ENCODE measurements at places on chromosomes 2 and 18.

- DNase-seq, result no peak
Measured at GRCh38 chr2:45002686-45003085, 6.6 kb downstream of the SIX2 start.

DNA sequence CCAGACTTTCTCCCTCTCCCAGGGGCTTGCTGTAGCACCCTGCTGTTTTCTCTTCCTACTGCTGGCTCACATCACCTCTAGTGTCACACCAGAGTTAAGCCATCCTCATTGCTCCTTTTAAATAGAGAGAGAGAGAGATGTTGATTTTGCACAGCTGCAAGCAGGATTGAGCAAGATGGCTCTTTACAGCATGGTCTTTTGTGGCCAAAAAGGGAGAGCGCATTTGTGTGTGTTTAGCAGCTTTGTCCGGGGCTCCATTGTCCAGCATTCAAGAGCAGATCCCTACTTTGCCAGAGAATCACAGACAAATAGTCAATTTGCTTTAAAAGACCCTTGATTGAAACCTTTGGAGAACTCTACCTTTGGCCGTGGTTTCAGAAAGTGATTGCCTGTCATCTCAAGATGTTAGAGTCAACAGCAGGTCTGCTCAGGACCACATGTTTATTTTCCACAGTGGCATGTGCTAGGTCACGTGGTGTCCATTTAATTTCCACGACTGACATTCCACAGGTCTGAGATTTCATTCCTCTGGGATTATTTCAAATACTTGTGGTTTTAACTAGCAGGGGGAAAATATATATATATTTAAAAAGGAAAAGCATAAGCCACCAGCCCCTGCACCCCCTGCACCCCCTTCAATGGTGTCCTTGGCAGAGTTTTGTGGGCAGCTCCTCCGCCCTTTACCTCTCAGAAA, 359.9 kb upstream of the SLC14A2 start:
- DNase-seq, result no peak

GRCh38 chr2:152542995-152543481, 174.2 kb downstream of the PRPF40A start:
- DNase-seq, result no peak

GRCh38 chr2:23065936-23066335, 319.0 kb upstream of the KLHL29 start:
- no peak for DNase-seq

DNA sequence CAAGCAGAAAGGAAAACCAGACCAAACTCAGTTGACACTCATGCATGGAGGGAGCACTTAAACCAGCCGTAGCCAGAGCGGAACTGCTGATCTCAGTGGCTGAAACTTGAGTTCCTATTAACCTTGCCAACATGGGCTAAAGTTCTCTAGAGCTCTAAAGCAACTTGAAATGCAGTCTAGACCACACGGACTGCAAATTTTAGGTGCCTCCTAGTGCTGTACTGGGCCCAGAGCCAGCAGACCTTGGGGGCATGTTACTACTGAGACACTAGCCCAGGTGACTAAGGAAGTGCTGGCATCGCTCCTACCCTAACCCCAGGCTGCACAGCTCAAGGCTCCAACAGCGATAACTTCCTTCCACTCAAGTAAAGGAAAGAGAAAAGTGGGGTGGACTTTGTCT, 236.5 kb downstream of the AKAIN1 start:
- no peak for DNase-seq

DNA sequence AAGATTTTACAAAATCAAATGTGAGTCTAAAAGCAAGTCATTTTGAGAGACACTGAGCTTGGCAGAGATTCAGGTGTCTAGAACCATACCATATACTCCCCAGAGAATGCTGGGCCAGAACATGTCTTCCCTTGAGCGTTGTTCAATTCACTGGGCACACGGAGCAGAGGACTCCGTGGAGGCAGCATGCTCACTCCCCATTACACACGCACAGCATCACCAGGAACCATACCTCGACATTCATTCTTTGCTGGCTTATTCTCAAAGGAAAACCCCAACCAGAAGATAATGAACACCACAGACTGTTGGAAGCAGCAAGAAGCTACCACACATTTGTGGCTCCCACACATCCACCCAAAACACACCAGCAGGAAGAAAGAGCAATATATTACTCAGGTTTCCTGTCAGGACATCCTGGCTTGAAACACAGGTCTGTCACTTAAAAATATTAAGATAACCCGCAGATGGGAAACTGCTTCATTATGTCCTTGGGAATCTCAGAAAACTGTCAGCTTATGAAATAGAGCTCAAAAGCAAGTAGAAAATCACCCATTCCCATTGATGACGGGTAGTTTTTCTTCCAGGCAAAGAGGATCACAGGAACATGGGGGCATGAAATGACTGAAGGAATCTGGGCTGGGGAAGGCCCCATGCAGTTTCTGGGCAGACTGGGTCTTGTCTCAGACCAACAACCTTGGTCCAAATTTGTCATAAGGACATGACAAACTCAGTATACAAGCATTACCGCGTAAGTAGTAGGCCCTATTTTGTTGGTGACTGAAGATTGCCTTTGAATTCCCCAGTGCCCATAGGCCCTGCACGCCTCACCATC, 46.4 kb downstream of the PCBP1 start:
- no peak for DNase-seq

DNA sequence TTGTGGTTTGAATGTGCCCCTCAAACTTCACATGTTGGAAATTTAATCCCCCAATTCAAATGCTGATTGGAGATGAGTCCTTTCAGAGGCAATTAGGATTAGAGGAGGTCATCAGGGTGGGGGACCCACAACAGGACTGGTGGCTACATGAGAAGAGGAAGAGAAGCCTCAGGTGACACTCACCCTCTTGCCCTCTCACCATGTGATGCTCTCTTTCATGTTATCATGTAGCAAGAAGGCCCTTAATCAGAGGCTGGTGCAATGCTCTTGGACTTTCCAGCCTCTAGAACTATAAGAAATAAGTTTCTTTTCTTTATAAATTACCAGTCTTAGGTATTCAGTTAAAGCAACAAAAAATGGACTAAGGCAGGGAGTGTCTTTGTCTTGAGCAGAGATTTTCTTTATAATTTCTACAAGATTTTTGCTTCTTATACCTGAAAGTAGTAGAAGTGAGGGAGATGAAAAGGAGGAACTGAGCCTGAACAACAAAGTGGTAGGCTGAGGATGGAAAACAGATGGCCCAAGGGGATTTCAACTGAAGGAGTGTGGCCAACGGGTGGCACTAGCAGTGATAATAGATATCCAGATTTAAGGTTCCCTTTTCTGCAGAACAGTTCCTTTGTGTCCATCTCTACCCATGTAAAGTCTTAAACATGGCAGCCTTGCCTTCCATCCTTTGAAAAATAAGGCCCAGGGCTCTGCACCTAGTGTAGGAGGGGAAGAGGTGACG, 49.2 kb upstream of the TGIF1 start:
- DNase-seq, result no peak

GRCh38 chr2:47259829-47260228, 104.7 kb upstream of the STPG4 start:
- DNase-seq, result no peak

GRCh38 chr2:240584486-240585031, 2.0 kb upstream of the CAPN10 start:
- no peak for DNase-seq

- DNase-seq, result no peak
Measured at GRCh38 chr2:162731917-162732804, 106.4 kb downstream of the KCNH7 start.

DNA sequence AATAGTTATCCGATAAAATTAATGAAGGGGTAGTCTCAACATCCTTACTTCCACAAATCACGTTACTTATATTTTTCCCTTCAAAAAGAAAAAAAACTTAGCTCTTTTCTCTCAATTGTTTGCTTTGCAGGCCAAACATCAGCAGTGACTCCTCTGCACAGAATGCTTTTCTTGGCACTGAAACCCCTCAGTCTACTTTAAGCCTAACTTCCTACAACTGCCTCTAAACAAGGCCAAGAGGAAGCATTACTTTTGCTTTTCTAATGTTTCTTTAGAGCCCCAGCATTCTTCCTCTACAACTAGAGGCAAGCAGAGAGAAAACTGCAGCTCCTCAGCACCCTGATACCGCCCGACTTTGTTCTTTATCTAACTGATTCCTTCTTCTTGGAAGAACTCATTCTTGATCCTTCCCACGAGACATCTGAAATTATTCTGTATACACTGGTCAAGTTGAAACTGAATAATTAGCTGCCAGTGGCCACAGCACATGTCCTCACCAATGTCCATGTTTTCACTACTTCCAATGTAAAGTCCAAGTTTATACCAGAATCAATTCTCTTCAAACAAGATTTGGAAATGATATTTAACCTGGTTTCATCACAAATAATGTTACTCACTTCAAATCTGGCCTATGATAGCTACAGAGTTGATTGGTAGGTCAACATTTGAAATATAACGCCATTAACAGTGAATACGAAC, 55.3 kb downstream of the DTNB start:
- DNase-seq, result no peak

- DNase-seq, result no peak
Measured at GRCh38 chr2:126172631-126173184, 483.2 kb upstream of the GYPC start.

- DNase-seq, result no peak
Measured at GRCh38 chr2:85804583-85804982, 50.8 kb downstream of the ATOH8 start.

- no peak for DNase-seq
Measured at GRCh38 chr2:230209422-230210051, 10.2 kb downstream of the SP110 start.

- DNase-seq, result no peak
Measured at GRCh38 chr18:36728345-36728744, 100.5 kb downstream of the TPGS2 start.

DNA sequence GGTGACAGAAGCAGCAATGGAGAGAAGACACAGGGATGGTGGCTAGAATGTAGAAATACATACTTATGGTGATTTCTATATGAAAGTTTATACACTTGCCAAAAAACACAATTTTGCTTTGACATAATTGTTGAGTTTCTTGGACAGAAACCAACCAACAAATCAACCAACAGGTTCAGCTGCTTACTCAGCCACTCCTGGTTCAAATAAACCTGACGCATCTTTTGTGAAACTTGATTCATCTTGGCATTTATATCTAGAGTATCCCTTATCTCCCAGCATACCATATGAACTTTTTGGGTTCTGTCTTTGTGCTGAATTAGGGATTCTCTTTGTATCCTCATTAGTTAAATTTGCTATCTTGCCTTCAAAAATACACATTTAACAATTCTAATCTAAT, 54.1 kb upstream of the ERBB4 start:
- no peak for DNase-seq

GRCh38 chr18:74221081-74221480, 70.7 kb downstream of the CYB5A start:
- no peak for DNase-seq

GRCh38 chr2:144438801-144439631, 80.9 kb downstream of the ZEB2 start:
- no peak for DNase-seq

GRCh38 chr2:98519156-98519555, 74.5 kb downstream of the INPP4A start:
- no peak for DNase-seq

DNA sequence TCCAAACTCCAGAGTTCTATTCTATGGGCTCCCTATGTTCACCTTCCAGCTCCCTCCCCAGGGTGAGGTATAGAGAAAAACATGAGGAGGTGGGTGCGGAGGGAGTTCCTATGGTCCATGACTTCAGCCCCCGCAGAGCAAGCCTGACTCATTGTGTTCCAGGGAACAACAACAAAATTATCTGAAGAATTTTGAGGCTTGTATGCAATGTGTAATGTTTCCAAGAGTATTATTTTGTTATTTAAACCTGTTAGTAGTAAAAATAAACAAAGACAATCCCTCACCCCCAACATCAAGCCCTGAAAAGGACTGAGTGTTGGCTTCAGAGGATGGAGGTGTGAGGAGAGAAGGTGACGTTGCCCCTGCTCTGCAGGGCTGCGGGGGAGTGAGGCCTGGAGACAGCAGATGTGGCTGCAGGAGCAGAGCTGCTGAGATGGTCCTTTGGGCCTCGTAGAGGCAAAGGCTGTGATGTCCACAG, 29.0 kb downstream of the LAMA3 start:
- DNase-seq, result no peak

GRCh38 chr2:237552908-237553307, 13.5 kb upstream of the PRLH start:
- no peak for DNase-seq

DNA sequence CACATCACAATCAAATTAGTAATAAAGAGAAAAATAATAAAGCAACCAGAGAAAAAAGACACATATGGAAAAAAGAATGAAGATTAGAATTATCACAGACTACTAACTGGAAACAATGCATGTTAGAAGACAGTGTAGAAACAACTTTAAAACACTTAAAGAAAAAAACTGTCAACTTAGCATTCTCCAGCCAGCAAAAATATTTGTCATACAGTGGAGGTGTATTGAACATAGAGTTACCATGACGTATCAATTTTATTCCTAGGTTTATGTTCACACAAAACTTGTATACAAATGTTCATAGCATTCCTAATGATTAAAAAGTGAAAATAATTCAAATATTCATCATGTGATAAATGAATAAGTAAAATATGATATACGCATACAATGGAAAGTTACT, 61.5 kb upstream of the ADAM23 start:
- DNase-seq, result no peak

DNA sequence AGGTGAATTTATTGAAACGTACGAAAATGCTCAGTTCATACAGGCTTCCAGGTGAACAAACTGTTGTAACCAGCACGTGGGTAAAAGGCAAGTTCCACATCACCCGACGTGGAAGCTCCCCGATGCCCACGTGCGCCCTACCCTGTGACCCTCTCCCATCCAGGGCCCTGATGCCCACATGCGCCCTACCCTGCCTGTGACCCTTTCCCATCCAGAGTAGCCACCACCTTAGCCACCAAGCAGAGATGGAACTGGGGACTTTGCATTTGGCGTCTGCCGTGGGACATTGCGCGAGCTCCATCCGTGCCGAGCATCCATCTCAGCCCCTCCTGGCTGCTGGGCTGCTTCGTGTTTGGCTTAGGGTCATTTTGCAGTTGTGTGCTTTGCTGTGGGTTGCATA, 37.5 kb downstream of the ANO7 start:
- no peak for DNase-seq

DNA sequence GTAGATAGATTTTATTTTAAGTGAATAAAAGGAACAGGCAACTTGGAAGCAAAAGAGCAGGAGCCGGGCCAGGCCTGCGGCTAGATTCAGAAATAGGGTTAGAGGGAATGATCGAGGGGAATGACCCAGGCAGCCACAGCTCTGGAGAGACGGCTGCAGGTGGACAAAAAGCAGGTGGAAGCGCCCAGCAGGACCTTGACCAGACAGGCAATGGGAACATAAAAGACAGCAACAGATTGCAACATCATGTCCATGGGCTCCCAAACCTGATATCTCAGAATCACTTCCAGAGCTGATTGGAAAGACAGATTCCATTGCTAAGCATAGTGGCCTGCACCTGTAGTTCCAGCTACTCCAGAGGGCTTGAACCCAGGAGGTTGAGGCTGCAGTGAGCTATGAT, 28.6 kb upstream of the STEAP3 start:
- no peak for DNase-seq

DNA sequence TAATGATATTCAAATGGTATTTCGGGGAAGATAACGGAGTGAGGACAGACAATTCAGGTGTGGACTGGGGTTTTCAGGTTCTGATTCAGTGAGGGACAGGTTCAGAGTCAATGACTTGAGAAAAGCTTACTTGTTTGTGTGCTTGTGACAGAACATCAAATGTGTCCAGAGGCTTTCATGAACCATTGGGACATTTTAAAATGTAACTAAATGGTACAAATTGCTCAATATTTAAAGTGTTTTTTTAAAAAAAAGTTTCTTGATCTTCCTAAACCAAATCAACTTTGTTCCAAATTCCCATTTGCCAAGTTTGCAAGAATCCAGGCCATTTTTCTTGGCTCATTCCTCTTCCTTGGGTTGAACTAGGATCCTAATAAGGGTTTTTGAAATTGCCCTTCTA, 59.4 kb upstream of the BZW1 start:
- no peak for DNase-seq

GRCh38 chr2:170461889-170462288, 253.2 kb upstream of the SP5 start:
- DNase-seq, result no peak
